ENCODE measurements at places on chromosomes 7 and 10.

DNA sequence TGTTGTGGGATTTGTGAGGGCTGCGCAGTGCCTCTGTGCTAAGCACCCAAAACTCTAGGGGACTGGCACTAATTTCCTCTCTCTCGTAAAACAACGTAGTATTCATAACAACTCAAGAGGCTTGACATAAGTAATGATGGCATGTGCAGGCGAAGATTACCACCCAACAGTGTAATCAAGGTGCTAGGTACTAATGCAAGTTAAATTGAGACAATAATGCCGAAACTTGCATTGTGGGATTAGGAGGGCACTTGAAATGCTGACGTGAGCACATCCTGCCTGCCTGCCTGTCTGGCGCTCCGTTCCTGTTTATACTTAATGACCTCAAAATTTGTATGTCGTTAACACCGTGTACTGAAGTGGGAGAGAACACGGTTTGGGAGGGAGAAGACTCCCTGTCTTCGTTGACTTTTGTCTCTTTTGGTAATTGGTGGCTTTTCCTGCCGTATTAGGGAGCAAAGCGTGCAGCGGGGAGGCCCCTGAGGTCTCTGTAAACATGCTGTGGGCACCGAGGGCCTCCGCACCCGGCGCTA lies 139.0 kb downstream of the MGMT start:
- no peak for DNase-seq

DNA sequence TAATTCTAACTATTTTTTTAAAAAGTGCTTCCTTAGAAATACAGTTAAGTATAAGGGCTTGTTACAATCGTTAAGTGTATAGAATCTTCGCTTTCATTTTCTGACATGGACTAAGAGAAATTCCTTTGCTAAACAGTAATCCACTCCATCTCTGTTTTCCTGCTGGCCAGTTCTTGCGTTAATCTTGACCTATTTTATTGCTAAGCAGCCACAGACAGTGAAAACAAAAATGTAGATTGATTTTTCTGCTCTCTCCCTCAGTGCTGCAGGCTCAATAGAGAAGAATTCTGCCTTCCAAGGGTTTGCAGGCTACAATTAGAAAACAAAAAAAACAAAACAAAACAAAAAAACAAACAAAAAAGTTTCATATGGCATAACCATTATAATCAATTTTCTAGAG lies 310.4 kb upstream of the ADARB2 start:
- DNase-seq: no peak

GRCh38 chr7:2049782-2050510 lies 182.8 kb downstream of the MAD1L1 start:
- DNase-seq: no peak

GRCh38 chr7:14191686-14192098 lies 202.2 kb upstream of the ETV1 start:
- DNase-seq: no peak

GRCh38 chr10:49498425-49498824 lies 40.5 kb downstream of the ERCC6 start:
- no peak for DNase-seq

GRCh38 chr7:132141109-132141508 lies 435.2 kb downstream of the PLXNA4 start:
- no peak for DNase-seq

GRCh38 chr10:26567351-26567721 lies 129.2 kb downstream of the APBB1IP start:
- DNase-seq: no peak

DNA sequence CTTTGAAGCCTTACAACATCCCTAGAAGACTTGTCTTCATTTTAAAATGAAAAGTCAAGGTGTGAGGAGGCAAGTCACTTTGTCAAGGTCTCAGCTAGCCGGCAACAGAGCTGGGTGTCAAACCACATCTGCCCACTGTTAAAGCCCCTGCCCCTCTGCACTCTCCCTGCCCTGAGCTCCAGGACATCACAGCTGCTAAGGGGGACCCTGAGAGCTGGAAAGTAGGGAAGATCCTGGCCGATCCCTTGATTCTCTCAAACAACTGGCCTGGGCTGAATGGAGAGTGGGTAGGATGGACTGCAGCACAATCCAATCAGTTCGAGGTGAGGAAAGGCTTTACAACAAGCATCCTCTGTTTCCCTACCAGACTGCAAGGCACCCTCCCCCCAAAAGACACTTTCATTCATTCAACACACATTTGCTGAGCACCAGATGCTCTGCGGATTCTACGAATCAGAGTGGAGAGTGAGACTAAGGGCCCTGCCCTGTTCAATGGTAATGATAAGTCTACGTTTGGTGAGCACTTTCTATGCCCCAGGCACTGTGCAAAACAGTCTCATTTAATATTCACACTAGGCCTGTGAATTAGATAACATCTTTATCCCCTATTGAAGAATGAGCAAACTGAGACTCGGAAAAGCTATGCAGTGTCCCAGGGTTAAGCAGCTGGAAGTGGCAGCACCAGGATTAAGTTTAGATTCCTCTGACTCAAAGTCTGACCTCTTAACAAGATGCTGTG lies 148.1 kb downstream of the HERPUD2 start:
- DNase-seq: no peak

DNA sequence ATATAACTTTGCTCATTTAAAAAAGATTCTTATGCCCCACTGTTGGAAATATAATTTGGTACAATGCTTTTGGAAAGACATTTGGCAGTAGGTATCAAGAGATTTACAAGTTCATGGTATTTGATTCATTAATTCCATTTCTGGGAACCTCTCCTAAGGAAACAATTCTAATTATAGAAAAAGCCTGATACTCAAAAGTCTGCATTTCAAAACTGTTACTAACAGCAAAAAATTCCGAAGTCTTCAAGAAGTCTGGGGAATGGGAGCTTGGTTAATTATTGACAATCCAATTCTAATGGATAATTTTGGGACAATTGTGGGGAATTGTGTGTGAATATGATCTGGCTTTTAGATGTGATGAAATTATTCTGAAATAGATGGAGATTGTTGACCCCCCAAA lies 59.6 kb downstream of the HDAC9 start:
- no peak for DNase-seq

GRCh38 chr10:88949912-88950837 lies 2.4 kb downstream of the ACTA2 start:
- DNase-seq: peak; percentile 23

- DNase-seq: no peak
Measured at GRCh38 chr10:129755158-129755591, 208.9 kb downstream of the EBF3 start.

DNA sequence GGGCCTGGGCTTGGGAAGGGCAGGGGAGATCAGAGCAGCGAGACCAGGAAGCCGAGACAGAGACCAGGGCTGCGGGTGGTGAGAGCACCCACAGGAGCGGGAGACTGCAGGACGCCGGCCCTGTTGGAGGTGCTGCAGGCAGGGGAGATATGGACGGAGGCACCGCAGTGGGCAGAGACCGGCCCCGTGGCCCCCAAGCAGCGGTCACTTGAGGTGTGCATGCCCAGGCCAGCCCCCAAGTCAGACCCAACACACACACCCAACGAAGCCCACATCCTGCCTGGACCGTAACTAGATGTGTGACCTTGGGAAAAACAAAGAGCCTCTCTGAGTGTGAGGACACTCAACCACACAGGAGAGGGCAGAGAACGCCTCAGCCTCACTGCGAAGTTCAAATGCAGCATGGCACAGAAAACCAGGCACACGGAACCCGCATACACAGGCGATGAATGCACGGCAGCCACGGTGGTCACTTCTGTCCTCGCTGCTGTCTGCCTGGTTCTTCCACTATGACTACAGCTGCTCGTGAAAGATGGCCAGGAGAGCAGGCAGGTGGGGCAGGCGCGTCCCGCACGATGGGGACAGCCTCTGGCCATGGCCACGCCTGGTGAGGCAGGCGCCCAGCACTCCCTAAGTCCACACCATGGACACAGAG lies 214.7 kb downstream of the MAD1L1 start:
- DNase-seq: no peak

GRCh38 chr10:52678611-52679010 lies 94.0 kb downstream of the MBL2 start:
- DNase-seq: no peak

GRCh38 chr10:131238669-131239280 lies 72.7 kb downstream of the TCERG1L start:
- DNase-seq: no peak

GRCh38 chr7:38335492-38336147 lies 62.2 kb upstream of the TARP start:
- DNase-seq: peak; percentile 90

DNA sequence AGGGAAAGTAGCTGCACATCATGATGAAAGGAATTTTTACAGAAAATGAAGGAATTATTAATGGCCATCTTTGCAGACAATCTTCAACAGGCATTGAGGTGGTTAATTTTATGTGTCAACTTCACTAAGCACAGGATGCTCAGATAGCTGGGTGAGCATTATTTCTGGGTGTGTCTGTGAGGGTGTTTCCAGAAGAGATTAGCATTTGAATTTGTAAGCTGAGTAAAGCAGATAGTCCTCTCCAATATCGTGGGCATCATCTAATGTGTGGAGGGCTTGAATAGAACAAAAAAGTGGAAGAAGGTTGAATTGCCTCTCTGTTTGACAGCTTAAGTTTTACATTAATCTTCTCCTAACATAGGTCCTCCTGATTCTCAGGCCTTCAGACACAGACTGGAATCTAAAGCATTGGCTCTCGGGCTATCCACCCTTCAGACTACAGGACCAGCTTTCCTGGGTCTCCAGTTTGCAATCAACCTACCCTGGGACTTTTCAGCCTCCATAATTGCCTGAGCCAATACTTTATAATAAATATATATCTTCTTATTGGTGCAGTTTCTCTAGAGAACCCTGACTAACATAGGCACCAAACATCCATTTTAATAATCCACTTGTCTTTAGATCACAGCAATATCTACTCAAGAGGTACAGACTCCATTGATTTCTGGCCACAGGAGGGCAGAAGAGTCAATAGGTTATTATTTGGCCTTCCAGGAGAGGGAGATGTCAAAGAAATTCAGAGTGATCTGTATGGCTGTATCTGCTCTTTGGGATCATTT lies 10.5 kb upstream of the CRPPA start:
- DNase-seq: peak; percentile 50

GRCh38 chr7:117134889-117135552 lies 181.7 kb downstream of the ST7 start:
- DNase-seq: peak; percentile 44

GRCh38 chr7:23093546-23093945 lies 12.0 kb upstream of the KLHL7 start:
- no peak for DNase-seq

DNA sequence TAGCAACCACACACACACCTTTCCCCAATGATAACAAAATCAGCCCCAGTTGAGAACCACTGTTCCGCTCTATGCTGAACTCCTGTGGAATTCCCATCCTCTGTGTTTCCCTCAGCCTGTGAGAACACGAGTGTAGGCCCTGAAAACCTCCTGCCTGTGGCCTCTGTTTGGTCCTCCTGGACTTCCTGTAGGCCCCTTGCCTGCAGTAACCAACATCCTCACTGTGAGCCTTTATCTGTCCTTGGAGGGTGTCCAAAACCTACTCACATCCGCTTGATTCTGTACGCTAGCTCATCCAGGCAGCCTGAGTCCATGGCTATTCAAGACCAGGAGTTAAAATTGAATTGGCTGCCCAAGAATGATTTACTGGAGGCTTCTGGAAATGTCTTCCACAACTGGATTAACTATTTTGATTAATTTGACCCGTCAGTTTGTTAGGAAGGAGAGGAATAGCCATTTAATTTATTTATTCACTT lies 149.8 kb downstream of the AKR1D1 start:
- DNase-seq: no peak

DNA sequence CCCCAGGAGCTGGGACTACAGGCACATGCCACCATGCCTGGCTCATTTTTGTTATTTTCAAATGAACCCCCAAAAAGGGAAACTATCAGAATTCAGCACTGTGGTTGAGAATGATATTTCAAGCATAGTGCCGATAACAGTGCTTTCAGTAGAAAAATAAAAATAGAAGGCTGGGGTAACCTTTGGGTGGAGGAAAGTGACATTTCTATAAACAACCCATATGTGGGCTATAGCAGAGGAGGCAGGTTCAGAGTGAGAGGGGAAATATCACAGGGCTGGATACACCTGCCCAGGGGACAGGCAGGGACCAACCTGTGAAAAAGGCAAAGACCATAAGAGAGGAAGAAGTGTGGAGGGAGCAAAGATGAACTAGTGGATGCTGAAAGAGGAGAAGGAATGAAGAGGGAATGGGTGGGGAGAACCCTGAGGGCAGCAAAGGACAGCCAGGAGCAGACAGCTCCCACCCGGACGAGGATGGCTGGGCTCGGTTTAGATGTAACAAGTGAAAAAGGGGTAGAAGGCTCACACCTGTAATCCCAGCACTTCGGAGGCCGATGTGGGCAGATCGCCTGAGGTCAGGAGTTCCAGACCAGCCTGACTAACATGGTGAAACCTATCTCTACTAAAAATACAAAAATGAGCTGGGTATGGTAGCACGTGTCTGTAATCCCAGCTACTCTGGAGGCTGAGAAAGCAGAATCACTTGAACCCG lies 56.5 kb downstream of the MAP3K8 start:
- DNase-seq: no peak

GRCh38 chr7:149686011-149686410 lies 87.4 kb downstream of the ZNF467 start:
- peak; percentile 66 for DNase-seq

- no peak for DNase-seq
Measured at GRCh38 chr10:95414016-95414830, 123.4 kb upstream of the PDLIM1 start.

DNA sequence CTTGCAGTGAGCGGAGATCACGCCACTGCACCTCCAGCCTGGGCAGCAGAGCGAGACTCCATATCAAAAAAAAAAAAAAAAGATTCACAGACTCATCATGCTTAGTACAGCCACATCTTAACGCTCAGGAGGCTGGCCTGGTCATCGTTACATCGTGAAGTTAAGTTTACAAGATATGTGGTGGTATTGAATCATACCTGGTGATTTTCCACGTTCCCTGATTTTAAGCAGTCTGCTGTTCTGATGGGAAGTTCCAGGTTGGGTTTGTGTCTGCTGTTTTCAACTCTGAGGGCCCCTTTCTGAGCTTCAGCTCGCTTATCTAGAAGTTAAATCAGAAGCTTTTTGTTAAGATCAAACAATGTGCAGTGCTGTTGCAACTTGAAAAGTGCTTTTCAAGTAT lies 6.9 kb downstream of the PPP2R2D start:
- DNase-seq: no peak

DNA sequence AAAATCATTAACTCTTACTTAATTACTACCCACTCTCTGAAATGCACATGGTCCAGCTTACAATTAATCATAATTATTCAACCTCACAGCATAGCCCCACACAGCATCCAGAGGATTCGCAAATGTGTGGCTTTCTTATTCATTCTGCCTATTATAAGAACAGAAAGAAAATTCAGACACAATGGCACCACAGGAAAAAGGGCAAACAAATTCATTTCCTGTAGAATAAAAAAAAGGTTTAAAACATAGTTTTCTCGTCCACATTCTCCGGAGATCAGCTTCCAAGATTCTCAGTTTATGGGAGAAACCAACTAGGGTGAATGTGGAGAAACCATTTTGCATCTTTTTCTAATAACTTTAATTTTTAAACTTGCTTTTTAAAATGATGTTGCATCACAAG lies 201.6 kb downstream of the PARD3 start:
- no peak for DNase-seq

- no peak for DNase-seq
Measured at GRCh38 chr10:97748116-97748515, 11.2 kb downstream of the ZFYVE27 start.

GRCh38 chr7:12244129-12244528 lies 33.0 kb downstream of the TMEM106B start:
- DNase-seq: no peak

- peak; percentile 60 for DNase-seq
Measured at GRCh38 chr10:102072673-102073527, 7.8 kb downstream of the HPS6 start.

- no peak for DNase-seq
Measured at GRCh38 chr7:6648815-6649104, 11.6 kb downstream of the ZNF316 start.

- no peak for DNase-seq
Measured at GRCh38 chr7:85659364-85659763, 472.5 kb upstream of the SEMA3D start.
